ENCODE measurements at places on chromosomes 7 and 10. TPM values are rescaled to one million over a fixed set of nuclear protein-coding genes. Genes with fewer than 3 reads are reported as not detected.
A peak's percentile ranks its signal among the peaks of the same experiment; 100 is the strongest.

- DNase-seq, result no peak
Observed at GRCh38 chr7:11539853-11540252, 292.1 kb downstream of the THSD7A start.

DNA sequence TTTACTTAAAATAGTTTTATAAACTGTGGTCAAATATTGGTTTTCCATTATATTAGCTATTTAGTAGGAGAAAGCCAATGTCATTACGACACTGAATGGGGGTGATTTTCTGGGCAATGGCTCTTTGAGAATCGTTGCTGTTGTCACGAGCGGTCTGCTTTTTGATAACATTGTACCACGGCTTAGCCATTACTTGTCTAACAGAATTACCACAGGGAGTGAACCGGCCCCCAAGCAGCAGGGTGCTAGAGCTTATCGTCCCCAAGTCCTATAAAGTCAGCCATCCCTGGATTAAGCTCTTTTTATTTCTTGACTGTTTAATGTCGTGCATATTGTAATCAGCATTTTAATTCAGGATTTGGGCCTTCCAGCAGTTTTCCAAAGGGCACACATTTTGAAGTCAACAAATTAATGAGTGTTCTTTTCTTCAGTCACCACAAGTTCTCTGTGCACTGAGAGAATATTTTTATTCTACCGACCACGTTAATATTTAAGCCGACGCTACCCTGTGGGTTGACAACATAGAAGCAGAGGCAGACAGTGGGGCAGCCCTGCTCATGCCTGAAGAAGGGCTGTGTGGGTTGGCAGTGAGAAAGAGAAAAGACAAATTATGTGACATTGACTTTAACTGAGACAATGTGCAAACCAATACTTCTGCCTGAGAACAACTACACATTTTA, 125.8 kb downstream of the ICA1 start:
- DNase-seq, result no peak

The SPACDR gene
- not detected for total RNA-seq

GRCh38 chr10:13018171-13018570, 16.7 kb upstream of the CCDC3 start:
- DNase-seq, result no peak

DNA sequence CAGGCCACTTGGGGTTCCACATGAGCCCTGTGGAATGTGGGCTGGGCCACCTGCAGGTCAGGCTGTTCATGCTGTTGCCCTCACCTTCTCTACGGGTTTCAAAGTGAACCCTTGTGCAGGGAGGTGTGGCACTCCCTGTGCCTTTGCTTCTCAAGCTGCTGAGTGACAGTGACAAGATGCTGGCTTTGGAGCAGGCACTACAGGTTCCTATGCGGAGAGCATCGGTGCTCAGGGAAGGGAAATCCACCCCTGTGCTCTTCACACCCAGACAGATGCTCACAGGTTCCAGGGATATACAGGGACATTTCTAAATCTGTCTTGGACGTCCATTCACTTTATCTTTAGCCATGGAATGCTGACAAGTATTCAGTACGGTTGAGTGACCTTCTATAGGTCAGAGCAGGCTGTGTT, 1005.0 kb downstream of the LRMDA start:
- DNase-seq, result no peak

The SEPTIN7 gene
- total RNA-seq, result 29.0 TPM

The COL13A1 gene
- total RNA-seq, result 0.89 TPM

The WBP1L gene
- total RNA-seq, result 27.3 TPM

The HMX2 gene
- not detected for total RNA-seq

GRCh38 chr10:71080381-71081228, 131.8 kb upstream of the UNC5B start:
- peak; percentile 1 for DNase-seq

The ANKRD26 gene
- 4.0 TPM for total RNA-seq

The NDUFA5 gene
- total RNA-seq, result 26.9 TPM

The CYP2E1 gene
- 6.0 TPM for total RNA-seq

GRCh38 chr10:94131885-94132284, 138.2 kb downstream of the PLCE1 start:
- no peak for DNase-seq

GRCh38 chr10:7412928-7413282, 2.1 kb upstream of the SFMBT2 start:
- peak; percentile 19 for DNase-seq
